ENCODE measurements at places on chromosomes 6 and 20.

- DNase-seq = no peak
These were observed 128.3 kb upstream of the MAP3K7 start for GRCh38 chr6:90715093-90715655.

DNA sequence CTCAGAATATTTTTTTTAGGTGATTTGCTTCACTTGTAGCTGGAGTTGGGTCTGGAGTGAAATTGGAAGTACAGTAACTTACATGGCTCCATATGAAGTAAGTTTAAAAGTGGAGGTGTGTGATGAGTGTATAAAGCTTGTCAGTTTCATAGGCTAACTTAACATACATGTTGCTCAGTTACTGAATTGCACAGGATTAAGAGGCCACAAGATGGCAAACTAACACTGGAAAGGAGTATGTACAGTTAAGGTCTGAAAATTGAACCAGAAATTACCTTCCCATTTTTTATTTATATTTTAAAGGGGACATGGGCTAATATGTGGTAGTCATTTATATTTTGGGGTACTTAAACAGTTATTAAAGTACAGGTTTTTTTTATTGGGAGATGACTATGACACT lies 45.3 kb upstream of the SMIM8 start:
- no peak for DNase-seq

DNA sequence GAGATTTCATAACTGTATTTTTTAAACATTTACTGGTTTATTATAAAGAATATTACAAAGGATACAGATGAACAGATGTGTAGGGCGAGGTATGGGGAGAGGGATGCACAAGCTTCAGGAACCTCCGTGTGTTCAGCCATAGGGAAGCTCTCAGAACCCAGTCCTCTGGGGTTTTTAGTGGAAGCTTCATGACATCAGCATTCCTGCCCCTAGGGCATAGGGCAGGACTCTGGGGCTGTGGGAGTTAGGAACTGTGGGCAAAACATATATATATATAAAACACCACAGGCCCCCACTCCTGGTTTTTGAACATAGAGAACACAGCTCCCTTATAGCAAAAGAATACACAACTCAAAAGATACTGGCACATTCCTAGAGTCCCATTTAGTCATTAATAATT lies 21.9 kb downstream of the EFCAB8 start:
- DNase-seq = no peak

DNA sequence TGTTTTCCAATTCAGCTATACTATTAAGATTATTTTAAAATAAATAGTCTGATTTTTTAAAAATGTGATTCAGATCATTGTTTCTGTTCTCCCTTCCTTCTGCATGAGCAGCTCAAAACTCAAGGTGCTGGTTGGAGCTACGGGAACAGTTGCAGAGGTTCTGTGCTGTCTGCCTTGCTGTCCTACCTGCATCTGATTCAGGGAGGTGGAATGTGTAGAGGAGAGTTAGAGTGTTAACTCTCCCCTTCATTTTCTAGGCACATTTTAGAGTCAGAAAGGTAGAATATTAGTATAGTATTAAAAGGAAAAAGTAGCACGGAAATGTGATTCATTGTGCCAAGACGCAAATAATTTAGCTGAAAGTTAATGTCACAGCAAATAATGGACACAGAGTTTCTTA lies 188.1 kb upstream of the SLC35B3 start:
- DNase-seq = no peak

DNA sequence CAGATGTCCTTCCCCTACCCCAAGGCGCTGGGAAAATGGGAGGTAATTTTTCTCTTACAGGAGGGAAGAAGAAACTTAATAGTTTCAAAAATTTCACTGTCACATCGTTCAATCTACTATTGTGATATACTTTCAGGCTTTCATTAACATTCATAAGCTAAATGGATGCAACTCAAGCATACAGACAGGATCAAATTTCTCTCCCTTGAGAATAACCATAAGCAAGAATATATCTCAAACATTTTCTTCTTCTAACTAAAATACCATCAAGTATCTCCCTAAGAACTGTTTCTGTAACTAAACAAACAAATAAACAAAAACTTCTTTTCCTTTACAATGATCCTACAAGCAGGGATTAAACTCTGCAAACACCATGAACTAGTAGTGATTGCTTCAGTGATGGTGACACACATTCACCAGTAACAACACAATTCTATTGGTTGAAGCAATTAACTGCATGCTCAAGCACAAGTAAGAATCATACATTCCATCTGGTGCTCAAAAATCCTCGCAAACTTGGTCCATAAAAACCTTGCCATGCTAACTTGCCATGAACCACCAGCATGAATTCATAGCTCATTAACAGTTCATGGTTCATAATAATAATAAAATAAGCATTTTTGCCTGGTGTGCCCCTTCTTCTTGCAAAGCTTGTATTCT lies 183.8 kb downstream of the PTPRK start:
- DNase-seq = no peak

DNA sequence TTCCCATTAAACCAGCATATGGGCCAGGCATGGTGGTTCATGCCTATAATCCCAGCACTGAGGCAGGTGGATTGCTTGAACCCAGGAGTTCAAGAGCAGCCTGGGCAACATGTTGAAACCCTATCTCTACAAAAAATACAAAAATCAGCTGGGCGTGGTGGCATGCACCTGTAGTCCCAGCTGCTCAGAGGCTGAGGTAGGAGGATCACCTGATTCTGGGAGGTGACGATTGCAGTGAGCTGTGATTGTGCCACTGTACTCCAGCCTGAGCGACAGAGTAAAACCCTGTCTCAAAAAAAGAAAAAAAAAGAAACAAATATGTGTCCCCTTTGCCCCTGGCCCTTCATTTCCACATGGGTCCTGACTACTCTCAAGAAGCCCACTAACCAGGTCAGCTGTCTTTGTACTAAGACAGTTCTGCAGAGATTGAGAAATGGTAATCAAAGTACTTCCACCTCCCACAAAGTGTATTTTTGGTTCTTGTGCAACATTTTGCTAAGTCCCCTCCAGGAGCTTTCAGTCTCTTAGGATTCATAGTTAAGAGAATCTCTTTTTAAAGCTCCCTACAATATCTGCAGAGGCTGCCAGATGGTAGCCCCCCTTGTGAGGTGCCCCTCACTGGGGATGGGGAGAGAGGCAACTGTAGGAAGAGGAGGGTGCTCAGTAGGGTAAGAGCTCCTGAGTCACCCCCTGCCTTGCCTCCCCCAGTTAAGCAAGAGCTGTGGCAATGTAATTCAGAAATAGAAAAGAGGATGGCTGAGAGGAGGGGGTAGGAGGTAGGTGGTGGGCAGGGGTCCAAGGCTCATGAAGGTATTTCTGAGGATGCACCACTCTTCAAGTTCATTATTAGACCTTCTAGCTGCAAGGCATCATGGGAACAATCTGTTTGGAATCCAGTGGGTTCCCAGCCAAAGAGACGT lies 16.5 kb upstream of the WFDC2 start:
- no peak for DNase-seq

DNA sequence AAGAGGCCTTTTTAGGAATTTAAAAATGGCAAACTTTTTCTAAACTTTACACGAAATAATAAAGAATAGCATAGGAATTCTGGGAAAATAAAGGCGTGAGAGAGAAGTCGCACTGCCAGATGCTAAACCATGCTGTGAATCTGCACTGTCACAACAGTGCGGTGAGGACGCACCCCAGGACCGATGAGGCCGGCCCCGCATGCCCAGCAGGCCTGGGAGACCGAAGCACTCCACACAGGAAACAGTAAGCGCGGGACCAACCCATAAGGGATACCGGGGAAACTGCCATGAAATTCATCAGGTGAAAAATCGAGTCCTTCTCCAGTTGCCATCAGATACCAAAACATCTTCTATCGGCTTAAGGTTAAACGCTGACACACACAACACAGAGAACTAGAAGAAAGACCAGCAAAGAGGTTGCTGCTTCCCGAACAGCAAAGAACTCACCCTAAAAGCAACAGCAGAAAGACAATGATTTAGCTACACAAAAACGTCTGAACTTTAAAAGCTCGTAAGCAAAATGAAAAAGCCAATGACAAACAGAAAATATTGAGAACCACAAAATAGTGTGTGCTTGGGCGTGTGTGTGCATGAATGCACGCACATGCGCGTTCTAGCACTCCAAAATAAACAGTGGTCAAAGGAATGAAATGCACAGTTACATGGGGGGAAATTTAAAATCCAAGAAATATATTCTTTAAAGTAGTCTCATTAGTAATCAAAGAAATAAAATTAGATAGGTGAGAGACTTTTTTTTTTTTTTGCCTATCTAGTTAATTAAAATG lies 15.4 kb downstream of the RAMACL start:
- DNase-seq = no peak

- no peak for DNase-seq
These were observed 59.6 kb downstream of the LINC00237 start for GRCh38 chr20:21046413-21047070.

DNA sequence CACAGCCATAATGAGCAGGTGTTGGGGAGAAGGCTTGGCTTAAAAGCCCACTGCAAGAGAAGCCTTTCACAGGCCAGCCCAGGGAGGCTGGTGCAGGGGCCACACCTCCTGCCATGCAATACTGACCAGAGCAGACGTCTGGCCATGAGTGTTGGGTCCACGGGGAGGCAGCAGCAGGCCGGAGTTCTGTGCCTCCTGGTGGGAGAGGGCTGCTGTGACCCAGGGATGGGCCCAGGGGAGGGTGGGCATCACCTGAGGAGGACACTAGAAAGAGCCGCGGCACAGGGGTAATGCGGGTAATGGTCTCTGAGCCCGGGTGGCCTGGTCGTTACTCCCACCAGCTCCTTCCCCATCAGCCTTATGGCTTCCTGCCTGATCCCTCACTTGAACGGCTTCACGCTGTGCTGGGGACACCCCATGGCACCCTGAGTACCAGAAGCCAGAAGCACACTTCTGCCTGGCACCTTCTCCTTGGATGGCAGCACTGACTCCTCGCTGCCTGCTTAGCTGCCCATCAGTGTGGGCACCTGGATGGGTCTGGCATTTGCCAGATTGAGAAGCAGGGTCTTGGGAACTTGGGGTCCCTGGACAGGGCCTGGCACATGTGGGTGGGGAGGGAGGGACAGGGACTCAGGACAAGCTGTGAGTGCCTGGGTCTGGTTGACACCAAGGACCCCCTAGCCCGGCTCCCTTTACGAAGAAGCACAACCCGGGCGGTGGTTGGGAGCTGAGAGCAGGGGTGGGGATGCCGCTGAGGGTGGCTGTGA lies 108.8 kb downstream of the ASXL1 start:
- no peak for DNase-seq

- DNase-seq = no peak
These were observed 201.9 kb downstream of the MOXD1 start for GRCh38 chr6:132199343-132199742.

DNA sequence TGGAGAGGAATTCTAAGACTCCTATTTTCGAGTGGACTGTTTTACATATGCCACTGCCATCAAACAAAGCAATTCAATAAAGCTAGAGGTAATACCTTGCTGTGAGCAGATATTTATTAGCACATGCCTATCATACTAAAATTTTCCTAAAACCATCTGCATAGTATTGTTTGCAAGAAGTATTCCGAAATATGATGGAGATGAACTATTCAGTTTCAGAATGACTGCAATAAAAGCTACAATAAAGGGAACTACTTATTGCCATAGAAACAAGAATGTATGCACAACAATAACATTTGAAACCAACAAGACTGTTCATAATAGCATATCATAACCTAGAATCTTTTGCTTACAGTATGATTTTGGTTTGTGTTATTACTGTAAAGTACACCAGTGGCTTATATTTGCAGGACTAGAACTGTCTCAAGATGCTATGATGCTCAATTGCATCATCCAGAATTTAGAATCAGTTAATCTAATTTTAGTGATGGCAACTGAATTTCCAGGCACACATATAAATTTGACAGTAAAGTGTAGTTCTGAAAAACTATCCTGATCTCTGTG lies 144.3 kb downstream of the GRIK2 start:
- no peak for DNase-seq

DNA sequence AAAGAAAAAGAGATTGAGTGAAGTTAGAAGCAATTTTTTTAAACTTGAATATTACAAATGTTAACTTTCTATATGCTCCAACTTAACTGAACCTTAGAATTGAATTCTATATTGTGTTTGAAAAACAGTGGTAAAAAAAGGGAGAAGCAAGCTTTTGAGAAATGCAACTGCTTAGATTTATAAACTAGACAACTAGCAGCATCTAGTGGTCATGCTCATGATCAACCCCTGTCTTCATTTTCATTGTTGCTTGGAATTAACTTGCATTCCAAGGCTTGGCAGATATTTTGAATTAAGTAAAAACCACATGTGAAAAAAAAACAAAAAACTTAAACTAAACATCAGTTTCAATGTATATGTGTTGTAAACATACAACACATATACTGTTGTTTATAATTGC lies 113.1 kb downstream of the C6orf58 start:
- DNase-seq = no peak

DNA sequence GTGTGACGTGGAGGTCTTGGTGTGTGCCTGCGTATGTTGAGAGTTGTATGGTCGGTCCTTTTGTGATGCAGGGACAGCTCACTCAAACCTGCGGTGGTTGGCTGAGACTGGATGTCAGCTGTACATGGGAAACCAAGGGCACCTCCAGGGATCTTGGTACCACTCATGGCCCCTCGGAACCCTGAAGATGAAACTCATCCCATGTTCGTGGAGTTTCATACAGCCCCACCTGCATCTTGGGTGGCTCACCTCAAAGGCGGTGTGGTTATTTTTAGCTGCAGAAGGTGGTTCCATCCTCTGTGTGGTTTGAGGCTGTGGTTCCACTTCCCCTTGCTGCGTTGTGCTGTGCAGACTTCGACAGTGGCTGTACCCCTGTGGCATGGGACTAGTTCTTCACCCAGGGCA lies 52.6 kb upstream of the SLC22A1 start:
- no peak for DNase-seq

GRCh38 chr6:129398764-129399163 lies 311.2 kb downstream of the ARHGAP18 start:
- no peak for DNase-seq

DNA sequence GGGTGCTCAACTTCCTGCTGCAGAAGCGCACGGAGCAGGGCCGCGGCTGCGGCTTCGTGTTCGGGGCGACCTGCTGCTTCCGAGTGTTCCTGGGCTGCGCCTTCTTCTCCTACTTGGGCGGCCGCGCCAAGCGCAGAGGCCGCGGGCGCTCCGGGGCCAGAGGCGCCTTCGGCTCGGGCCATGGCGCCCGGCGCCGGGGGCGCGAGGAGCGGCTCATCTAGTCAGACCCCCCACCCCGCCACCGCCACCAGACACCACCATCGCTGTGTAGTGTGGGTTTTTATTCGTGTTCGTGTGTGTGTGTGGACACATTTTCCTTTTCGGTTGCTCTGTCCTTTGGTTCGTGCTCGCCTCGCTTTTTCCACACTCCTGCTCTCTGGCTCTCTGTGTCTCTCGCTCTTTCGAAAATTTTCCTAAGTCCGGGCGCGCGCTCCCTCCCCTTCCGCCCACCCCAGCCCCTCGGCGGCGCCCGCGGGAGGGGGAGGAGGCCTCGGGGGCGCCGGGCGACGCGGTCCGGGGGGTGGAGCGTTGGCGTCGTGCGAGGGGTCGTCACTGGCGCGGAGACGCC lies 38.1 kb downstream of the GNAS start:
- peak; percentile 41 for DNase-seq

All from stimulated activated CD8-positive, alpha-beta memory T cell treated with anti-CD3 and anti-CD28 coated beads, Interleukin-7, amount 100 ng/mL, for 24 hours (primary cell).